ENCODE measurements at places on chromosomes 11 and 22.

- peak; percentile 86 for DNase-seq
Observed at GRCh38 chr11:74453373-74453975, 13.9 kb downstream of the KCNE3 start.

- no peak for DNase-seq
Observed at GRCh38 chr11:75797792-75798191, 17.2 kb upstream of the UVRAG start.

DNA sequence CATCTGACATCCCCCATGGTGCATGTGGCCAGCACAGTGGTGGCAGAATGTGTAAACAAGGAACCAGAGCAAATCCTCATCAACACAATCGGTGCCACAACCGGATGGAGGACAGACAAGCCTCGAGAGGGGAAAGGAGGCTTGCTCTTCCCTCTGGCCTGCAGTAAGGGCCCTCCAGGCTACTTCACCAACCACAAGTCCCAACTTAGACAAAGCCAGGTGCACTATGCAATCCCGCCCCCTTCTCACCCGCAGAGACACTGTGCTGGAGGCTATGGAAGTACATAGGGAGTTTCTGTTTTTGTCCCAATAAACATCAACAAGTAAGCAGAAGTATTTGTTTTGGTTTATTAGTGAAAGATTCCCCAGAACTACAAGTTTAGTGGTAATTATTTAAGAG, 54.3 kb downstream of the SPATA19 start:
- no peak for DNase-seq

DNA sequence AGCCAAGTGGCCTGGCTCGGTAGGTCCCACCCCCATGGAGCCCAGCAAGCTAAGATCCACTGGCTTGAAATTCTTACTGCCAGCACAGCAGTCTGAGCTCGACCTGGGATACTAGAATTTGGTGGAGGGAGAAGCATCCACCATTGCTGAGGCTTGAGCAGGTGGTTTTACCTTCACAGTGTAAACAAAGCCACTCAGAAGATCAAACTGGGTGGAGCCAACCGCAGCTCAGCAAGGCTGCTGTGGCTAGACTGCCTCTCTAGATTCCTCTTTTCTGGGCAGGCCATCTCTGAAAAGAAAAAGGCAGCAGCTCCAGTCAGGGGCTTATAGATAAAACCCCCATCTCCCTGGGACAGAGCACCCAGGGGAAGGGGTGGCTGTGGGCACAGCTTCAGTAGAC, 22.3 kb upstream of the OR5B21 start:
- peak; percentile 47 for DNase-seq

DNA sequence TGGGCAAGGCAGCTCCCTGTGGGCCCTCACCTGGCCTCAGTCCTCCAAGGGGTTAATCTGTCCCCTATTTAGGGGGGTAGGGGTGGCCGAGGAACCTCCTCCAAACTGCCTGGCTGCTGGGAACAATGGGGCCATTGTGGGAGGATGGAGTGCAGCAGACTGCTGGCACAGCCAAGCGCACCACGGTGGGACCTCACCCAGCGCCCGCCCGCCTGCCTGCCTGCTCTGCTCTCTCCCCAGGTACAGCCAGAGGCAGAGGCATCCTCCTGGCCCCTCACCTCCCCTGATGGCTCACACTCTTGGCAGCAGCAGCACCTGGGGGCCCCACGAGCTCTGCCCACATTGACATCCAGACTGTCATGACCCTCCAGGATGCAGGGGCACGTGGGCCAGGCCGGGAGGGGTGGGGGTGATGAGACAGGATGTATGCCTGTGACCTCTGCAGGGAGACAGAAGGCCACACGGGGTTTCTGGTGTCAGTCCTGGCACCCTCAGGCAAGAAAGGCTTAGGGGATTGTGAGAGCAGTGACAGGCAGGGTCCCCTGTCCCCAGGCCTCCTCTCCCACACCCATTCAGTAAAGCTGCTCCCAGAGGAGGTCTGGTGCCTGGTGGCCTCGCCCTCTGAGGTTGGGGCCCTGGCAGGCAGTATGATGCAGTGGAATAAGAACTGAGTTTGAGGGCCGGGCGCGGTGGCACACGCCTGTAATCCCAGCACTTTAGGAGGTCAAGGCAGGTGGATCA, 11.4 kb downstream of the BCL9L start:
- peak; percentile 90 for DNase-seq

- DNase-seq, result no peak
Observed at GRCh38 chr11:50298182-50298988, 265.7 kb downstream of the OR4C45 start.

GRCh38 chr22:39703091-39703490, 132.5 kb downstream of the CACNA1I start:
- no peak for DNase-seq

DNA sequence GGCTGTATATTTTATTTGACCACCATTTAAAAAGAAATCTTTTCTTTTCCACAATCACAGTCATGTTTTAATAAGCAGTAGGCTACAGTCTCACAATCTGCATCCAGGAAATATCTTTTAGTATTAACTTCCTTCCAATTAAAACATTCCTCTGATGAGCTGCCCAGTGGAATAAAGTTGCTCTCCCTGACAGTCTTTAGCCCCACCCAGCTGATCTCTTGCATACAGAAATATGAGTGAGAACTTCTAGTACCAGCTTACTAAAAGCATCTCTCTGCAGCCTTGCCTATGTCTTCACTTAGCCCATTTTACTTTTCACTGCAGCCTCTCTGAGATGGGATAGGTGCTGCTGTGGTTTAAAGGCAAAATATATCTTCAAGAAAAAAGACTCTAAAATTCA, 143.4 kb upstream of the ANO3 start:
- no peak for DNase-seq

GRCh38 chr22:49566693-49567092, 261.0 kb downstream of the BRD1 start:
- DNase-seq, result peak; percentile 25

DNA sequence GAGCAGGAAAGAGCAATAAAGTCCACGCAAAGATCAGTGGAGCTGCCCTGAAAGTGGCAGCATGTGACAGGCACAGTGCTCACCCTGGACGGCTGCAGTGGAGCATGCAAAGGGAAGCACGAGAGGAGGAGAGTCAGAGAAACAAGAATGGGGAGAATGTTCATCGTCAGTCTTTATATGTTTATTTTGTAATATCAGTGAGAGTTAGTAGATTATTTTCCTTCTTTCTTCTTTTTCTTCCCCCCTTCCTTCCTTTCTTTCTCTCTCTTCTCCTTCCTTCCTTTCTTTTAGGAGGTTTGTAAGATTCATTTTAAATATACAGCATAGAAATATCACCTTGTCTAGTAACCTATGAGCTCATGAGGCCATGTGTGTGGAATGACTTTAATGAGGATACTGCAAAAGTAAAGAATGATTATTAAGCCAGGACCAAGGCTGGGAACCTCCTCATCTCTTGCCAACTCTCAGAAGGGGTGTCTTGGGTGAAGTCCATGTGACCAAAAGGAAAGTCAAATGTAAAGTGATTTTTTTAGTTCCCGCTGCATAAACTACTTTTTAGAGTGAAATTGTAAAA, 321.1 kb downstream of the AASDHPPT start:
- DNase-seq, result no peak

GRCh38 chr22:39953101-39953500, 7.1 kb upstream of the TMA7B start:
- DNase-seq, result no peak

DNA sequence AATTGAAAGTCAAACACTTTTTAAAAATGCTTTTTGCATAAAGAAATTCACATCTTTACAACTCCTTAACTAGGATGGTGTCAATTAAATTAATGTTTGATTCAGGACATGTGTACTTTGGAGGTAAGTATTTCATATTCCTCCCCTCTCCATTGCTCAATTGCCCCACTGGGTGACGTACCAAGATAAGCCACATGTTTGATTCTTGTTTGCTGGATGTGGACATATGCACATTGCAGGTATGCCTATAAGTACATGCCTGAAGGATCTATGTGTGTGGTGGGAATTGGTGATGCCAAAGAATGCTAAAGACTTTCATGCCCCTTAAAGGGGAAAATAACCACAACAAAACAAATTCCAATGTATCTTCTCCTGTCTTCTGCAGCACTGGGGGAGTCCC, 5.8 kb downstream of the CD44 start:
- DNase-seq, result no peak

GRCh38 chr22:40838486-40838885, 18.0 kb downstream of the ST13 start:
- no peak for DNase-seq

GRCh38 chr11:111939836-111940604, 2.9 kb downstream of the DIXDC1 start:
- no peak for DNase-seq

DNA sequence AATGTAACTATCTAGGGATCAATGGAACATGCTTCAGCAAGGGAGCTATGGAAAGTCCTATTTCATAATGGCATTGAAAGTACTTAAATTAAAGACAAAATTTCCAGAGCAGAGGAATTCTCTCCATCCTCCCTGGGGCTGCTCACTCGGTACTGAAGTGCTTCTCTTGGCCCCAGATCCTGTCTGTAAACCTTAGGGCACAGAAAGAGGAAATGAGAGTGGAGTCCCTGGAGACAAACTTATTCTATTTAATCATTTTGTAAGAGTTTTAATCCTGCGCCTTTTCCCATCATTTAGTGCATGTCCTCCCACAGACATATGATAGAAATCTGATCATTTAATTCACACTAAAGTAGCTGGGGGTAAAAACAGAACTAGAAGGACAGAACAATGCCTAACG, 20.9 kb upstream of the PAMR1 start:
- no peak for DNase-seq

DNA sequence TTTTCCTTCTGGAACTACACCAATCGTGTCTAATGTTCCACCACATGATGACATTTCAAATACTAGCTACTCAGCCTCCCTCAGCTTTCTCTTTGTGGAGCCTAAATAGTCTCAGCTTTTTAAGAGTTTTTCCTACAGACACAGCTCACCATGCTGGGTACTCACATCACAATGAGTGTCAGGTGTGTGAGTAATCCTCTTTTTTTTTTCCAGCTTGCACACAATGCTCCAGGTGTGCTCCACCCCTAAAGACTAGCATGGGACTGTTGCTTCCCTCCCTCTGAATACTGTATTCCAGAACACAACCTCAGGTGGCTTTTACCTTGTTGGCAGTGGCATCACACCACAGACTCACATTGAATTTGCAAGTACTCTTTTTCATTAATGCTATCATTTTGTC, 11.7 kb downstream of the BTG4 start:
- no peak for DNase-seq

GRCh38 chr22:49322861-49323622, 504.6 kb downstream of the BRD1 start:
- no peak for DNase-seq

GRCh38 chr11:57356268-57356667, 18.1 kb downstream of the P2RX3 start:
- no peak for DNase-seq

- peak; percentile 86 for DNase-seq
Observed at GRCh38 chr22:24550028-24550901, 4.7 kb downstream of the GUCD1 start.

DNA sequence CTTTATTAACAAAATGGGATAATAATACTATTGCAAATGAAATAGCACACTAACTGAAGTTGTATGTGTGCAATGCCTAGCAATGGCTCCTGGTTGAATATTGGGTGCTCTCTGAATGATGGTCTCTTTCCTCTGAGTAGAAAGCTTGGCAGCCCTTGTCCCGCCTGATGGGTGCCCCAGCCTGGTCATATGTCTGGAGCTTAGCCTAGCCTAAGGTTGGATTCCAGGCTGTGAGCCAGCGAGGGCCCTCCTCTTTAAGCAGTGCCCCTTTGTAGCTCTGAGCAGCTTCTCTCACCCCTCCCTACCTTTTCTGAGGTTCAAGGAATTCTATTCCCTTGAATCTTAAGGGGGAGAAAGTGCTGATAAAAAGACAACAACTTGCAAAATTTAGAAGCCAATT, 499.9 kb downstream of the NTM start:
- DNase-seq, result no peak
